ENCODE measurements at places on chromosomes 13 and 19.

DNA sequence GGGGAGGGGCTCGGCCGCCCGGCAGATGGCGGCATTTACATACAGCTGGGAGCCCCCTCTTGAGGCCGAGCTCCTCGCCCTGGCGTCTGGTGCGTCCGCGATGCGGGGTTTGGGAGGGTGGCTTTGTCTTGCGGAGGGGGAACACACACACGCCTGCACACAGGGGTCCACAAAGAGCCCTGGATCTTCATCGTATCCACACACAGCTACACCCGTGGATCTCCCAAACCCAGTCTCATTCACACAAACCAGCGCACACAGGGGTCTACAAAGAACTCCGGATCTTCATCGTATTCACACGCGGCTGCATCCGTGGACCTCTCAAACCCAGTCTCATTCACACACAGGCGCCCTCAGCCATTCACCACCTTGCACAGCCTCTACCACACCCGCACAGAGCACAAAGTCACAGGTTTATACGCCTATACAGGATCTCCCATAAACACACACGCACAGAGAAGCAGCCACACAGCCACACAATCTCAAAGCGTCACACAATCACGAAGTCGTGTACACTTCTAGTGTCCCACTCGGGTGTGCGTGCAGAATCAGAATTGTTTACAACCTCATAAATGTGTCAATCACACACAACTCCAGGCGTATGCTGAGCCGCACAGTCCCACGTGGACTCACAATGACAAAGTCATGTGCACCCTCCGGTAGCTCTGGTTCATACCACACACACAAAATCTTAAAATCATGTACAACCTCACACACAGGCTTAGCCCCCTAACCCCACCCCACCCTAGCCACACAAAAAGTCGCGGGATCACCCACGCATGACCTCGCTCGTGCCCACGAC, 550 bp upstream of the DLL3 start:
- no peak for DNase-seq

- no peak for DNase-seq
Measured at GRCh38 chr19:34236035-34236987, 18.0 kb upstream of the GARRE1 start.

DNA sequence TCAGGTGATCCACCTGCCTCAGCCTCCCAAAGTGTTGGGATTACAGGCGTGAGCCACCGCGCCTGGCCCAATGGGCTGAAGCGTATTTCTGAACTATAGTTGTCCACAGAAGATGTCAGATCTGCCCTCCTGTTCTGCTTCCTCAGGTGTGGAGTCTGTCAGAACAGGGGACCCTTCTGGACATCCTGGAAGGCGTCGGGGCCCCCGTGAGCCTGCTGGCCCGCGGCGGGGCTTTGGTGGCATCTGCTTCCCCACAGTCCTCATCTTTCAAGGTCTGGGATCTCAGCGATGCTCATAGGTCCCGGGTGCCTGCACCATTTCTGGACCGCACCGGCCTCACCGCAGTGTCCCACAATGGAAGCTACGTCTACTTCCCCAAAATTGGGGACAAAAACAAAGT, 29.5 kb upstream of the SIN3B start:
- no peak for DNase-seq

DNA sequence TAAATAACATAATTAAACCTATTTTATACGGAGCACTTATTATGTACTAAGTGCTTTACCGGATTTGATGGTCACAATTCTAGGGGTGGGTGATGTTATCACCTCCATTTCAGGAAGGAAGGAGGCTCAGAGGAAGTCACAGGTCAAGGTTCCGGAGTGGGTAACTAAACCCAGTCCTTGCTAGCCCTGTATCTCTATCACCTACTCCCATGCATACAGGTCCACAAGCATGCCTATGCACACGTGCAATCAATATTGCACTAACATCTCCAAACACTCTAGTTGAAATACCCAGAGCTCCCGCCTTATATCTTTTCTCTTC, 17.8 kb upstream of the FOSB start:
- no peak for DNase-seq

- DNase-seq, result no peak
Measured at GRCh38 chr19:15588265-15588664, 26.8 kb upstream of the CYP4F8 start.

- no peak for DNase-seq
Measured at GRCh38 chr13:49098771-49099512, 121.2 kb upstream of the MLNR start.

DNA sequence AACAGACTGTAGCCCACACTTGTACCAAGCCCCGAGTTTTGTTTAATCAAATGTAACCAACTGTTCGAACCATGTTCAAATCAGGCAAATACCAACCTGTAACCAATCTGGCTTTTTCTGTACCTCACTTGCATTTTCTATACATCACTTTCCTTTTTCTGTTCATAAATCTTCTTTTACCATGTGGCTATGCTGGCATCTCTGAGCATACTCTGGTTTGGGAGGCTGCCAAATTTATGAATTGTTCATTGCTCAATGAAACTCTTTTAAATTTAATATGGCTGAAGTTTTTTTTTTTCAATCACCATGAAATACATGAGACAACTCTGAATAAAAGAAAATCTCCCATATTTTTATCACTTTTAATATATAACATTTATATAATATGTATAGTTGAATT, 256.1 kb downstream of the SLITRK6 start:
- DNase-seq, result no peak

DNA sequence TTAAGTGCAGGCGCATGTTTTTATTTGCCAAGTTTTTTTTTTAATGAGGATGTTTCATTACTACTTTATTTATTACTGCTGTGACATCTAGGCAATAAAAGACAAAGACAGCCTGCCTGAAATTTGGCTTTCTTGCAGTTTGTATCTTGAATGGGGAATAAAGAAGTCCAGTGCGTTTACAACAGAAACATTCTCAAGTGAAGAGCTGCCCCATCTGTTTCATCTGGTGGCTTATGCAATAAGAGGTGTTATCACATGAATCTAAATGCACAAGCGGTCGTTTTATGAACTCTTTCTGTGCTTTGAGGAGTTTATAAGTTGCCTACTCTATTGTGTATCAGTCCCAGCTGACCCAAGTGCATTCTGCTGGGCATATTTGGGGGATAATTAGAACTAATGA, 12.6 kb upstream of the MAB21L1 start:
- DNase-seq, result no peak

GRCh38 chr13:98677398-98677797, 75.1 kb downstream of the SLC15A1 start:
- DNase-seq, result no peak

- DNase-seq, result no peak
Measured at GRCh38 chr19:1267477-1268225, 1.5 kb upstream of the CIRBP start.

- no peak for DNase-seq
Measured at GRCh38 chr19:41445575-41445974, 2.6 kb downstream of the ERICH4 start.

All from right renal cortex interstitium (tissue), 3 donors.